ENCODE measurements at places on chromosomes 7 and 10. TPM values are rescaled to one million over a fixed set of nuclear protein-coding genes. Genes with fewer than 3 reads are reported as not detected.

Gene SGCE
- total RNA-seq = 106 TPM

Gene ADGRA1
- not detected for total RNA-seq

Gene NACAD
- total RNA-seq = 11.1 TPM

Gene CDHR1
- total RNA-seq = not detected

Gene CARD11
- total RNA-seq = 3.7 TPM

Gene PRR15
- total RNA-seq = 6.0 TPM

Gene LAMB4
- not detected for total RNA-seq

Gene EPHA1
- total RNA-seq = 0.41 TPM

- no peaks in the 10 kb centered on the region for H3K27me3 ChIP-seq
- peak overlapping the region; percentile 84 for H3K4me3 ChIP-seq
- no peaks in the 10 kb centered on the region for H3K36me3 ChIP-seq
- DNase-seq = no peak
- peak overlapping the region; percentile 92 for H3K27ac ChIP-seq
These were observed 856 bp downstream of the ARHGAP21 start for GRCh38 chr10:24722676-24723385.

GRCh38 chr10:82668221-82668895 lies 793.4 kb downstream of the NRG3 start:
- peaks cover 11% of the 10 kb centered on the region for H3K4me1 ChIP-seq
- H3K36me3 ChIP-seq = no peaks in the 10 kb centered on the region
- no peak for DNase-seq

DNA sequence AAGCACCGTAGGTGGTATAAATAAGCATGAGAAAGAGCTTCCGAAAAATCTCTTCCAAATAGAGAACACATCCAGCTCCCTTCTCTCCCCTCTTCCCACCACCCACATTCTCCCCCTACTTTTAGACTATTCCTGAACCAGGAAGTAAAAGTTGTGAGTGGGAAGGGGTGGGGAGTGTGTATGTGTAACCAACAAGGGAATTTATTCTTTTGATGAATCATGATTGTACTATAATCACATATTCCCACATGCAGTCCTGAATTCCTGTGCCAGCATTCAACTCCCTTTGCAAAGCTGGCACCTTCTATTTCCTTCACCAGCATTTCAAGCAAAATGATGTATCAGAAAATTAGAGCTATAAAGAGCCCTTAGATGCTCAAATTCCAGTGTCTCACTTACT lies 230.6 kb upstream of the CHRM2 start:
- no peak for DNase-seq
- H3K36me3 ChIP-seq = no peaks in the 10 kb centered on the region

DNA sequence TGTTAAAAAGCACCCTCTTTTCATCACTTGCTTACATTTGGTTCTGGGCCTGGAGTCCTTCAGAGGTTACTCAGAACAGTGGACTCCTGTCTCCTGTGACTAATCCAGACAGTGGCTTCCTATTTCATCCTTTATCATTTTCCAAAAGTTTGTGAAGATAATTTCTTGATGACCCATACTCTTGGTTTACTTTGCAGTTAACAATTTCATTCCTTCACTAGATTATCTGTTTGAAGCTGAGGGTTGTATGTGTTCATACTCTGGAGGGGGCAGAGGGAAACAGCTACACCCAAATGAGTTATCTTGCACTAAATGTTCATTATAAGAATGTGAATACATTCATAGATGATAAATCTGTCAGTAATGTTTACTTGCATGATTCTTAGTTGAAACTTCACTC lies 124.7 kb downstream of the ZNF248 start:
- no peak overlapping the region for H3K4me3 ChIP-seq
- H3K4me1 ChIP-seq = no peaks in the 10 kb centered on the region
- no peaks in the 10 kb centered on the region for H3K27me3 ChIP-seq

- peaks cover 20% of the 10 kb centered on the region for H3K4me1 ChIP-seq
- H3K36me3 ChIP-seq = peaks cover 8% of the 10 kb centered on the region
- no peak for DNase-seq
- no peak overlapping the region for H3K27ac ChIP-seq
- no peak overlapping the region for H3K4me3 ChIP-seq
These were observed 80.7 kb downstream of the MMRN2 start for GRCh38 chr10:86876748-86877147.

GRCh38 chr7:131562941-131563340 lies 6.5 kb upstream of the PODXL start:
- H3K27ac ChIP-seq = no peak overlapping the region
- no peaks in the 10 kb centered on the region for H3K36me3 ChIP-seq
- no peak for DNase-seq

GRCh38 chr7:116969371-116969902 lies 16.1 kb downstream of the ST7 start:
- H3K4me1 ChIP-seq = peaks cover 4% of the 10 kb centered on the region
- DNase-seq = no peak
- no peaks in the 10 kb centered on the region for H3K27me3 ChIP-seq
- H3K36me3 ChIP-seq = no peaks in the 10 kb centered on the region
- H3K27ac ChIP-seq = no peak overlapping the region

- no peak overlapping the region for H3K27ac ChIP-seq
- H3K27me3 ChIP-seq = no peaks in the 10 kb centered on the region
- no peak for DNase-seq
- no peaks in the 10 kb centered on the region for H3K36me3 ChIP-seq
These were observed 83.1 kb downstream of the ZNF248 start for GRCh38 chr10:37774351-37774750.

- H3K36me3 ChIP-seq = no peaks in the 10 kb centered on the region
- no peak overlapping the region for H3K27ac ChIP-seq
- H3K4me3 ChIP-seq = no peak overlapping the region
- DNase-seq = no peak
- H3K4me1 ChIP-seq = no peaks in the 10 kb centered on the region
These were observed 102.5 kb downstream of the APBB1IP start for GRCh38 chr10:26540601-26541000.

DNA sequence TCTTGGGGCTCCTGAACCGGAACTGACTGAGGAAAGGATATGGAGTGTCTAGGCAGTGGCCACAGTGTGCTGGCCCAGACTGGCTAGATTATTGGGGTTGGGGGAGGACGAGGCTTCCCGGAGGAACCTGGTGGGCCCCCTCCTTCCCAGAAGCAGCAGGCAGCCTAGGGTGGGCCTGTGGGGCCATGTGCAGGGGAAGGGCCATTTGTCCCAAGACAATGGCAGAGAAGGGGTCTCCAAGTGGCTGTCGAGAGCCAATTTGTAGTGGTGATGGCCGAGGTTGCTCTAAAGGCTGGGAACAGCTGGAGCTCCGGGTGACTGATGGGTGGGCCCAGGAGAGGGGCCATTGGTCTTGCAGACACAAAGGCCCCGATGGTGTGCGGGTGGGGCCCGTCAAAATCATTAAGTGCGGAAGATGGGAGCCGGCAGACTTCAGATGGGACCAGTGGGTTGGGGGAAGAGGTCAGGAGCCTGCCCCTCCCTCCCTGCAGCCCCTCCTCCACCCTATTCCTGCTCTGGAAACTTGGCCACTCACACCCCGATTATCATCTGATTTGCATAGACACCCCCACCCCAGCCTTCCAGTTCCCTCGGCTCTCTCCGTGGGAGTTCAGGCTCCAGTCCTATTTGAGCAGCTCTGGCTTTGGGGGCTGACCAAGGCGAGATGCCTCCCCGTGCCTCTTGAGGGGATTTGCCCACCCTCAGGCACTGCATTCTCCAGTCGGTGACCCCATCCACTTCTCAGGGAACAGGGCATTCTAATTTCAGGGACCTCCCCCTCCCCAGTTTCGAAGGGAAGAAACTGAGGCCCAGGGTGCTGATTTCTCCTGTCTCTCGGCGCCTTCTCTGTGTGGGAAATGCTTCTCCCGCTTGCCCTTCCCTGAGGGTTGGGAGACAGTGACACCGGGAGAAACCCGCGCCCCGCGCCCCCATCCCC lies 36.0 kb upstream of the PAX2 start:
- DNase-seq = no peak
- H3K36me3 ChIP-seq = no peaks in the 10 kb centered on the region
- peaks cover 13% of the 10 kb centered on the region for H3K27me3 ChIP-seq
- H3K4me3 ChIP-seq = peak overlapping the region; percentile 14

DNA sequence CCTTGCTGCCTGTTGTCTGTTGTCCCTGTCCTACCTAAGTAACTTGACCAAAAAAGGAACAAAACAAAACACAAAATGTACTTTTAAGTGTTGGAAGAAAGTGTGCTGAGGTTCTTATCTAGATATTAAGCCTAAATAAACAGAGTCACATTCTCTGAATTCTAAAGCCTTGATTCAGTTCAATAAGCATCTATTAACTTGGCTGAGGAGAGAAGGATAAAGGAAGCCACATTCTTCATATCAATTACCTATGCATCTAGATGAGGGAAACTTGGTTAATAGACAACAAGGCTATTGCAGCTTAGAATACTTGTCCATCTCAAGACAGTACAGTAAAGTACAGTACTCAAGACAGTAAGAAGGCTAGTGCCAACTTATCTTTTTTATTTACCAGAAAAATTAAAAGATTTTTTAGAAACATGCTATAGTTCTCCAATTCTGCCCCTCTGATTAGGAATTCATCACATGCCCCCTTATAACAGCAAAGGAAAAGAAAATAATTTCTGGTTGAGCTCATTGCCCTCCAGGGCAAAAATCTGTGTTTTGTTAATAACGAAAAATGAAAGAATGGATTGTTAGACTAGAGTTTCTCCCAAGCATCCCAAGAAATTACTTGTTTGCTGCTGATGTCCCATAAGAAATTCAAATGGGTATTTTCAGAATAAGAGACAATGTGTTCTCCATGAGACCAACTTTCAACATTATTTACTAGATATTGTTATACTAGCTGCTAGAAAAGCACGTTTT lies 546.5 kb upstream of the SEMA3D start:
- H3K4me3 ChIP-seq = no peak overlapping the region
- H3K4me1 ChIP-seq = no peaks in the 10 kb centered on the region
- DNase-seq = no peak
- H3K36me3 ChIP-seq = no peaks in the 10 kb centered on the region
- no peak overlapping the region for H3K27ac ChIP-seq
- H3K27me3 ChIP-seq = no peaks in the 10 kb centered on the region

DNA sequence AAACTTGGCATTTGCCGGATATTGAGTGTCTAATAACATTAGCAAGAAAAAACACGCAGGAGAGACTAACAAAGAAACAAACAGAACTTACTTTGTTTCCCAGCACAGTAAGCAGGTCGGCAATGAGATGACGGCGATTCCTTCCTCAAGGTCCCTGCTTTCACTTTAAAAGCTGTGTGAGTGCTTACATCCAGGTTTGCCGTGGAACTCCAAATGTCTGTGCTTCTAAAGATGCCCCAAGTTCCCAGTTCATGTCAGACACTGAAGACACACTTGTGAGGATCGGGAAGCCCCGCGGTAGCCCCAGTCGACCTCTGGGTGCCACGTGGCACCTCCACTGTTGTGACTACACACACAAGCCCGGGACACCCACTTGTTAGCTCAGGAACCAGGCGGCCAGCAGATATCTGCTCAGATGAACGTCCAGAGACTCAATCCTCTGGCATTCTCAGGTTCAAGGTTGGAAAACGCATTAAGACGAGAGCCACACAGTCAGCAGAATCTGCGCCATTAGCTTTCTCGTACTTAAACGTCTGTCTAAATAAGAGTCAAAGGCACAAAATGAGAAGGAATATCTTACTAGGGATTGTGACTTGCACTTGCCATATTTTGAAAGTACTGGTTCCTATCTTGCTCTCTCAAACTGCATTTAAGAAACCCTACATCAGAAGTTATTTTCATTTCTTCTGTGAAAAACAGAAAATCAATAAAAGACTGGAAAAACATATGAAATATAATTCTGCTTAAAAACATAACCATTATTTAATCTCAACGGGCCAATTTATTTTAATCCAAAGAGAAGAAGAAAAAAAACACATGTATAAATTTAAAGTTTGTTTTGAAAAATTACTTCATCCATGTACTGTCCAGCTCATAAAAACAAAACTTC lies 207.6 kb upstream of the KLF14 start:
- no peak for DNase-seq
- H3K27me3 ChIP-seq = no peaks in the 10 kb centered on the region
- H3K27ac ChIP-seq = peak overlapping the region; percentile 40
- peak overlapping the region; percentile 62 for H3K4me3 ChIP-seq

DNA sequence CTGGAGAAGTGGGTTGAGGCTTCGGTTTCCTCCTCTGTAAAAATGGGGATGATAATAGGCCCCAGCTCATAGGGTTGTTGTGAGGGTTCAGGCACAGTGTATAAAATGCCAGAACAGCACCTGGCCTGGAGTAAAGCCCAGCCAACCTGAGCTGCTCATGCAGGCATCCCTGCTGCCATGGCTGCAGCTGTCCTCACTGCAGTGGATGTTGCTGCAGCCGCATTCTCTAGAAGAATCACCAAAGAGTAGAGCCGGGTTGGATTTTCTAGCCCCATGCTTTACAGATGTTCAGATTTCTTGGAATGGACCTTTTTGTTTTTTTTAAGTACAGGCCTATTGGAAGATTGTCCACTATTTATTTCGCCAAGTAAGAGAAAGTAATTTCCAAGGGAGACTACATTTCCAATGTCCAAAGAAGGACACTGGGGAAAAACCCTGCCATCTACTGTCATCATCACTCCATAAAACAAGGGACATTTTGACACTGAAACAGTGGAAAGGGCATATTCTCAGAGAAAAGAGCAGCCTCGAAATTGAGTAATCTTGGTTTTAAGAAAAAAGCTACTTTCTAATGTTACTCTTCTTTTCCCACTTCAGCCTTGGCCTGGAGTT lies 147.5 kb upstream of the TCF7L2 start:
- H3K4me1 ChIP-seq = peaks cover 14% of the 10 kb centered on the region
- H3K4me3 ChIP-seq = no peak overlapping the region
- DNase-seq = no peak
- no peaks in the 10 kb centered on the region for H3K27me3 ChIP-seq

GRCh38 chr7:22783421-22783820 lies 39.2 kb downstream of the TOMM7 start:
- no peaks in the 10 kb centered on the region for H3K36me3 ChIP-seq
- H3K4me3 ChIP-seq = no peak overlapping the region
- DNase-seq = no peak

GRCh38 chr10:132447446-132448247 lies 50.6 kb downstream of the PWWP2B start:
- no peak for DNase-seq
- H3K27me3 ChIP-seq = no peaks in the 10 kb centered on the region
- H3K4me3 ChIP-seq = peak overlapping the region; percentile 4
- H3K36me3 ChIP-seq = no peaks in the 10 kb centered on the region
- no peaks in the 10 kb centered on the region for H3K4me1 ChIP-seq

DNA sequence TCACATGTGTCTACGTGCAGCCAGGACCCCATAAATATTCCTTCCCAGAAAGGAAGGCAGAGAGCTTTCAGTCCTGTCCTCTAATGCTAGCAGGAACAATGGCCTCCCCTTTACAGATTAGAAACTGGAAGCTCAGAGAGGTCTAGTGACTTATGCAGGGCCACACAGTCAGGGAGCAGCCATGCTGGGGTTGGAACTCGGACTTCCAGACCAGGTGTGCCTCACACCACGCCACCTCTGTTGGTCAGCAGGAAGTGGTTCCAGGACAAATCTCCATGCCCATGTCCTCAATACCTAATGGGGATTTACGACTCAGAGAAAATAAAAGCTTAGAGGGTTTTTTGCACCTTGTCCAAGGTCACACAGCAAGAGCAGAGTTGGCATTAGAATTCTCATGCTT lies 378.9 kb downstream of the RPS24 start:
- H3K27me3 ChIP-seq = no peaks in the 10 kb centered on the region
- no peak overlapping the region for H3K4me3 ChIP-seq
- H3K4me1 ChIP-seq = peaks cover 15% of the 10 kb centered on the region
- H3K36me3 ChIP-seq = no peaks in the 10 kb centered on the region

GRCh38 chr10:22599048-22599561 lies 115.3 kb downstream of the PIP4K2A start:
- no peaks in the 10 kb centered on the region for H3K27me3 ChIP-seq
- no peaks in the 10 kb centered on the region for H3K36me3 ChIP-seq
- H3K4me1 ChIP-seq = no peaks in the 10 kb centered on the region
- DNase-seq = no peak

All from thoracic aorta (tissue), 2 donors.